Thoracic aorta (tissue), 2 donors: ENCODE measurements at places on chromosomes 16 and 17. TPM values are rescaled to one million over a fixed set of nuclear protein-coding genes. Genes with fewer than 3 reads are reported as not detected.

Gene DBNDD1
- 8.7 TPM for total RNA-seq

GRCh38 chr16:12611916-12612597 lies 191.6 kb downstream of the CPPED1 start:
- no peaks in the 10 kb centered on the region for H3K4me1 ChIP-seq
- DNase-seq = no peak

- peaks cover 68% of the 10 kb centered on the region for H3K4me1 ChIP-seq
- DNase-seq = no peak
- no peaks in the 10 kb centered on the region for H3K27me3 ChIP-seq
Observed at GRCh38 chr16:3797904-3798811, 80.8 kb upstream of the TRAP1 start.

Gene VTN
- 1.1 TPM for total RNA-seq

- peaks cover 11% of the 10 kb centered on the region for H3K4me1 ChIP-seq
- peak overlapping the region; percentile 89 for H3K4me3 ChIP-seq
- H3K36me3 ChIP-seq = no peaks in the 10 kb centered on the region
- DNase-seq = no peak
- no peaks in the 10 kb centered on the region for H3K27me3 ChIP-seq
- peak overlapping the region; percentile 78 for H3K27ac ChIP-seq
Observed at GRCh38 chr17:30378241-30378824, 394 bp upstream of the CPD start.

DNA sequence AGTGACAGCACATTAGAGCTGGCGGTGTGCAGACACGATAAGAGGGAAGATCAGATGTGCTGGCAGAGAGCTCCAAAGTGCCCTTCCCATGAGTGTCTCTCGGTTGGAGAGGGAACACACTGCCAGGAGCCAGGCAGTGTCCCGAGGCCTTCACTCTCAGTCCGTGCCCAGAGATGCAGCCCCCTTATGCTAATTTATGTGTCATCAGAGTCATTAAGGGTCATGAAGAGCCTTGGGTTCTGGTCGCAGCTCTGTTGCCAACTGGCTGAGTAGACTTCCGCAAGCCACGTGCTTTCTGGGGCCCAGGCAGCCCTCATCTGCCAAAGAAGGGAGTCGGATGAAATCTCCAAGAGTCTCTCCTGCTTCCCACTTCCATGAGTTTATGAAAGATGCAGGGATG lies 232.5 kb downstream of the MSI2 start:
- no peak for DNase-seq
- no peak overlapping the region for H3K4me3 ChIP-seq
- no peaks in the 10 kb centered on the region for H3K36me3 ChIP-seq

GRCh38 chr16:70809392-70810060 lies 8.6 kb upstream of the VAC14 start:
- H3K27ac ChIP-seq = no peak overlapping the region
- H3K4me3 ChIP-seq = no peak overlapping the region
- H3K4me1 ChIP-seq = no peaks in the 10 kb centered on the region
- H3K27me3 ChIP-seq = no peaks in the 10 kb centered on the region
- no peak for DNase-seq
- no peaks in the 10 kb centered on the region for H3K36me3 ChIP-seq

GRCh38 chr16:48574766-48575165 lies 35.2 kb downstream of the N4BP1 start:
- no peak overlapping the region for H3K27ac ChIP-seq
- H3K4me3 ChIP-seq = no peak overlapping the region
- H3K27me3 ChIP-seq = no peaks in the 10 kb centered on the region
- no peaks in the 10 kb centered on the region for H3K36me3 ChIP-seq
- H3K4me1 ChIP-seq = peaks cover 16% of the 10 kb centered on the region
- DNase-seq = no peak

Gene PCGF2
- 28.4 TPM for total RNA-seq

GRCh38 chr17:77462090-77462489 lies 321.3 kb downstream of the SEC14L1 start:
- no peaks in the 10 kb centered on the region for H3K36me3 ChIP-seq
- no peak overlapping the region for H3K27ac ChIP-seq
- H3K4me1 ChIP-seq = peaks cover 9% of the 10 kb centered on the region
- DNase-seq = no peak
- no peak overlapping the region for H3K4me3 ChIP-seq
- H3K27me3 ChIP-seq = no peaks in the 10 kb centered on the region

Gene ARHGAP27
- 25.5 TPM for total RNA-seq
